ENCODE measurements at places on chromosomes 6 and 20.

DNA sequence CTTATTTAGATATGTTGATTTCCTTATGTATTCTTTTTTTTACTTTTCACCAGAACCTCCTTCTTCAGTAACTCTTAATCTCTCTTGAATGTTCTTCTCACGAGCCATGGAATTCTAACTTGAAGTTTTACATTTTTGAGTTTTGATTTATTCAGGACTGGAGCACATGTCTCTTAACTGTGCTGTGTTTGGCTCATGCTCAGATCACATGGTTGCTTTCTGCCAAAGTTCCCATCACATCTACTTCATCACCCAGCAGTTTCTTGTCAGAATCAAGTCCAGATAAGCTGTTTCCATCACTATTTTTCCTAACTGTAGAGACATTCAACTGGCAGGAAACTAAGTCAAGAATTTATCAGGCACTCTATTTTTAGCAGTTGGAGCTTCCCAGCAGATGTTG, 31.7 kb downstream of the SLC35A1 start:
- DNase-seq = peak; percentile 16

- DNase-seq = no peak
Measured at GRCh38 chr20:19658137-19658536, 99.9 kb upstream of the RIN2 start.

DNA sequence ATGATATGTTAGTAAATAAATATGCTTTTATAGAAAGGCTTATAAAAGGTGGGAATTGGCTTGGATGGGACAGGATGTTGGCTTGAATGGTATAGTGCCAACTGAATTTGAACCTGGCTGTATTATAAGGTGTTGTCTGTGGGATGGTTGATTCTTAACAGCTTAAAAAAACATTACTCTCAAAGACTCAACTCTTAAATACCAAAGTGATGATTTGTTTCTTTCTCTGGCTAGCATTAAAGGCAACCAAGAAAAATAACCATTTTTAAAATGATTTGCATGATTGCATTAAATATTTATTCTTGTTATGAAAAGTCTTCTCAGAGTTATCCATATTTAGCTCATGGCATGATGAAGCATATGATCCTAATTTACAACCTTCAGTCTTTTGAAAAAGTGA, 216.2 kb downstream of the RIMS1 start:
- DNase-seq = no peak

DNA sequence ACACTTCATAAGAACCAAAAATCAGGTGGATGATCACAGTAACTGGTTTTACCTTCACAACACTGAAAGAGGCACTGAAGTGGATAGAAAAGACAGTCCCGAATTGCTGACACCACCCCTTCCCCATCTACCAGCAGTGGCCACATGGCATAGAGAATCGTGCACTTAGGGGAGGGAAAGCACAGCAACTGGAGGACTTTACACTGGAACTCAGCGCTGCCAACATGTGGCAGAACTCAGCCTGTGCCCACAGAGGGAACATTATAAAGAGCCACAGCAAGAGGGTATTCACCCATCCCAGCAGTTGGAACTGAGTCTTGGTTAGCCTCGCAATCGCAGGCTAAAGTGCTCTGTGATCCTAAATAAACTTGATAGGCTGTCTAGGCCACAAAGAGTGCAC, 6.5 kb upstream of the KIAA1586 start:
- DNase-seq = no peak

DNA sequence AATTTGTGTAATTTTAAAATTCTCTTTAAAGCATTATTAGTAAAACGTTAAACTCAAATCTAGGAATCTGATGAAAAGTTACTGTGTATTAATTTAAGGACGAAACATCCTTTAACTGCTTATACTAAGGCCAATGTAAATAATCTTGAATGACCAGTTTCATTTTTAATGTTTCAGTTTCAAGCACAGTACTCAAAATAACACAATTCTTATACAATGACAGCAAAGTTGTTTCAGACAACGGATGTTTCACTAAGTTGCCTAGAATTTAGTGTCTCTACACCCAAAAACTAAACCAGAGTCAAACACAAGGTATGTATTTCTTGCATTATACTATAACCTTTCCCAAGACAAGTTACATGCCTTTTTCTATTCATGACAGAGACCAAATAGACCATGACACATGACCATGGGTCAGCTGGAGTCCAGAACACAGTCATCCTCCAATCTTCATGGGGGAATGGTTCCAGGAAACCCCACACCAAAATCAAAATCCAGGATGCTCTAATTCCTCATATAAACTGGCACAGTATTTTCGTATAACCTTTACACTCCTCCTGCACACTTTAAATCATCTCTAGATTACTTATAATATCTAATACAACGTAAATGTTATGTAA, 7.7 kb downstream of the PHIP start:
- DNase-seq = no peak
